Lung (tissue), 17 donors: ENCODE measurements at places on chromosomes 5 and 9.

- peak; percentile 8 for DNase-seq
Observed at GRCh38 chr5:37886242-37886905, 46.5 kb upstream of the GDNF start.

DNA sequence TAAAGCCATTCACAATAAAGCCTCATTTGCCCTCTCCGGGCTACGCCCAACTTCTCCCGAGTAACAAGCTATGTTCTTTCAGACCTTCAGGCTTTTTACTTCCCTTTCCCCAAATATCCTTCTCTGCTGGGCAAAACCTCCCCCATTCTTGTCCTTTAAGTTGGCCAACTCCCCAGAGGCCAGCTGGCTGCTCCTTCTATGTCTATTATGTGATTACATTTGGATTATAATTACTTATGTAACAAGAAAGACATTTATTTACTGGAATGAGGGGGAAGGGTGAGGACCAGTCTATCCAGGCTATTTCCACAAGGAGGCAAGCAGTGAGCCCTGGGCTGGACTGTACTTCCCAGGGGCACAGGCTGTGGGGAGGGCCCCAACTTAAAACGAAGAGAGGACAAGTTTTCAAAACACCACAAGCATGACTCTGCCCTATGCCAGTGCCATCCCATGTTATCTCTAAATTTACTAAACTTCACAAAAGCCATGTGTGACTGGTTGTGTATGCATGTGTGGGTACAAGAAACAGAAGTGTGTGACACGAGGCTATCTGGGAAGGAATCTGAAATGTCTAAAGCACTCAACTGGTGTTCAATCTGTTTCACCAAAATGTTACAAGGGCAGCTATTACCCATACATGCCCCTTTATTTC, 84.5 kb downstream of the GNAQ start:
- peak; percentile 64 for DNase-seq

- no peak for DNase-seq
Observed at GRCh38 chr5:134084570-134084969, 29.9 kb upstream of the TCF7 start.

DNA sequence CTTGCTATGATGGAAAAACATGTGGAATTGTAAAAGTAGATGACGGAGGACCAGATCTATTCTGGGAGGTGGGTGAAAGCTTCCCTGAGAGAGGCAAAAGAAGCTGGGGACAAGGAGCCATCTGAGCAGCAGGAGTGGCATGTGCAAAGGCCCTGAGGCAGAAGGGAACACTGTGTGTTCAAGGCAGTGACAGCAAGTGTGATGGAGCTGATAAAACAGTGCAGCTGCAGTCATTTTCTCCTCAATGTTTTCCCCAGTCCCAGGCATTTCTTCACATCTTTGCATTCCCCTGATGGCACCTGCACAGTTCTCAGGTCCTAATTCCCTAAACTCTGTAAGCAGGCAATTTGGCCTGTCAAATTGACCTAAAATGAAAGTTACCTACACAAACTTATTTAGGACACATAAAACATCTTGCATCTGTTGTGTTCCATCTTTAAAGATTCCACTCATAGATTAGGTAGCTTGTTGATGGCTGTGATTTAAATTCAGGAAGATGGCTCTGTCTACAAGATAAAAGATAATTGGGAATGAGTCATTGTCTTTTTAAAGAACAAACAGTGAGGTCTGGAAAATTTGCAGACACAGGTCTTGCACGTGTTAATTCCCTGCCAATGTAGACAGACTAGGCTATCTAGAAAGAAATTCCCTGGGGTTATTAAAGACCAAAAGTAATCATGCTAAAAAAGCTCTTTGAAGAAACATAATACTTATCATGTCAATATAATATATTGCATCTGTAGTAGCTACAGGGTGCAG, 289.6 kb upstream of the SGCD start:
- DNase-seq = no peak

GRCh38 chr9:123472862-123473614, 117.0 kb downstream of the CRB2 start:
- DNase-seq = peak; percentile 23

GRCh38 chr5:139985290-139985689, 57.8 kb downstream of the NRG2 start:
- no peak for DNase-seq

DNA sequence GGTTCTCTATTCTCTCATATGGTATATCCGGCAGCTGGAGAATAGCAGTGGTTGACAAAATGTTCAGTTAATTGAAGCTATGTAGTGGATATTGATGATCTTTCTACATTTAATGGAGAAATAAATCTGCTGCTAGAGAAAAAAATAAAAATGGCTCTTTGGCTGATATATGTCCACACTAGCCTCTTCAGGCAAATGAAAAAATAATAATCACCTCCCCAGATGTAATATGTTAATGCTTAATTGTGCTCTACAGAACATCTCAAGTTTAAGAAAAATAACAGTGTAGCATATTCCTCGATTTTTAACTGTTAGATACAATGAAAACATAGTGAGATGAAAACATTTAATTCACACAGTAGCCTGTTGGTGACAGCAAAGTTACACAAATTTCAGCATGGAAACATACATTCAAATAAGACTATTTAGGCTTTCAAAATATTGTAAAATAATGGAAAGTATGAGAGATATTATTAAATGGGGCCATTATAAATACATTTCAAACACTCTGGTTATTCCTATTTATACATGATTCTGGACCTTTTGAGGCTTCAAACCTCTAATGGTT, 543.0 kb downstream of the MAT2B start:
- DNase-seq = peak; percentile 39

DNA sequence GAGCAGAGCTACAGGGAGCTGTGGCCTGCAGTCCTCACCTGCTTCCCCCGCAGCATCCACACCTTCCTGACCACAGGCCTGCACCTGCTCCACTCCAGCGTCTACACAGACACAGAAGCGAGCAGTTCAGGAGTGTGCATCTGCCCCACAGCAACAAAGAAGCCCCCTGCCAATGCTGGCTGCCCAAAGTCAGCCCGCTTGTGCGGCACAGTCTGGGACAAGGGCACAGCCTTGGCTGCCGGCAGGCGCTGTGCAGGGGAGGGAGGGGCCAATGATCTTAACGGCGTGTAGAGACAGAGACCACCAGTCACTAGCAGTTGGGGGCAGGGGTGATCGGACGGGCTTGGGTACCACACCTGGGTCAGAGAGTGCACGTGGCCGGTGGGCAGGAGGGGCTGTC, 6.6 kb downstream of the BRD9 start:
- DNase-seq = no peak

DNA sequence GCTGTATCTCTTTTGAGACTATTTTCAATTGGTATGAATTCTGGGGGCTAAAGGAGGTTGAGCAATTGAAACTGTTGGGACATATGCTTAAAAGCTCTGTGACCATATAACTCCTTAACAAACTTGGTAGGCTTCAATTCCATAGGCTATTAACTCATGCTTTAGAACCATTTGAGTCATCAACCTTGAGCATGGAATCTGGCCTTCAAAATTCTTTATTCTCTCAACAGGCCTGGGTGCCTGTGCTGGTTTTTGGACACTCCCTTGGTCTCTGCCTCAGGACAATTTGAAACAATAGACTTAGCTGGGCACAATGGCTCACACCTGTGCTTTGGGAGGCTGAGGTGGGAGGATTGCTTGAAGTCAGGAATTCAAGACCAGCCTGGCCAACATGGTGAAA, 61.4 kb upstream of the EPB41L4A start:
- DNase-seq = no peak
